ENCODE measurements at places on chromosomes 2 and 18.
A peak's percentile ranks its signal among the peaks of the same experiment; 100 is the strongest.

DNA sequence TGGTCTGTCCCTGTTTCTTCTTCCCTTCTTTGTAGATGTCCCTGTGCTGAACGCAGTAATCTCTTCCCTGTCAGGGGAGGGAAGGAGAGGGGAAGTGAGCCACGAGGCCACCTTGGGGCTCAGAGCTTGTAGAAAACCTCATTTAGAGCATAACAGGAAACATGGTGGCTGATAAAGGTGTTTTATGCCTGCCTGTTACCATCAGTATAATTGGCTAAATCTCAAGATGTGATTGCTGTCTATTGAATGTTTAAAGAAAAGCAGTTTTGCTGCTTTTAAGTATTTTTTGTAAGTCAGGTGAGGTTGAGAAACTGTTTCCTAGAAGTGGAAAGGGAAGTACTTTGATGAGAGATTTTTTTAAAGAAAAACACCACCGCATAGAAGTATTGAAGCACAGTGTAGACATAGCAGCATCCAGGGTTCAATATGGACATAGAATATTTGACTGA is 59.7 kb upstream of the PDK1 start:
- DNase-seq = no peak

GRCh38 chr2:81901017-81901416 is 1596.5 kb upstream of the LRRTM1 start:
- DNase-seq = no peak

GRCh38 chr2:12819721-12820120 is 103.0 kb downstream of the TRIB2 start:
- no peak for DNase-seq

DNA sequence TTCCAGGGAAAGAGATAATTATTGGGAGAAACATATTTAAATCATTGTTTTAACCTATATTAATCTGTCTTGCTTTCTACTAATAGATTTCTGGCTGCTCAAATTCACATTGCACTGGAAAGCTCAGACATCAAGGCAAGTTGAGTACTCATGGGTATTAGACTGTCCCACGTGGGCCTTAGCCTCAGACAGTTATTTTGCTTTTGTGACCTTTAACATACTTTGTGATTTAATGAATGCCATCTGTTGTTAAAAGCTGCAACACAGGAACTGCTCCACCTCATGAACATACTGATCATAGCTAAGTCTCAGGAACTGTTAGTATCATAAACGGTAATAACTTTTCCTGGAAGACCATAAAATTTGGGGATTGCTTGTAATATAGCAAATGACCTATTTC is 2.7 kb upstream of the LCT start:
- no peak for DNase-seq

DNA sequence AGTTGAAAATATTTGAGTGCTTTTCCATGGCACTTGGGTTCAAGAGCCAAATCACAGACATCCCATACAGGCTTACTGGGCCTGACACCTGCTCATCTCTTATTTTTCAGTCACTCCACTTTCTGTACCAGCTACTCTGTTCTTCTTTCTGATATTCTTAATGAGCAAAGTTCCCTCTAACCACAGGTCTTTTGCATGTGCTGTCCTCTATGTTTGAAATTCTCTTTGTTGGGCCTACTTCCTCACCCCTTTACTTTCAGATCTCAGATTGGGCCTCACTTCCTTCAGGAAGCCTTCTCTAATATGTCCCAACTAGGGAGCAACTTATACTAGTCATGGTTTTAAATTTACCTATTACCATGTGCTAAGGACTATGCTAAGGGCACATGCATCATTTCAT is 81.8 kb upstream of the RBMS1 start:
- no peak for DNase-seq

- no peak for DNase-seq
Measured at GRCh38 chr18:70822691-70823090, 533.8 kb downstream of the SOCS6 start.

- no peak for DNase-seq
Measured at GRCh38 chr2:86747711-86748639, 27.9 kb downstream of the RMND5A start.

DNA sequence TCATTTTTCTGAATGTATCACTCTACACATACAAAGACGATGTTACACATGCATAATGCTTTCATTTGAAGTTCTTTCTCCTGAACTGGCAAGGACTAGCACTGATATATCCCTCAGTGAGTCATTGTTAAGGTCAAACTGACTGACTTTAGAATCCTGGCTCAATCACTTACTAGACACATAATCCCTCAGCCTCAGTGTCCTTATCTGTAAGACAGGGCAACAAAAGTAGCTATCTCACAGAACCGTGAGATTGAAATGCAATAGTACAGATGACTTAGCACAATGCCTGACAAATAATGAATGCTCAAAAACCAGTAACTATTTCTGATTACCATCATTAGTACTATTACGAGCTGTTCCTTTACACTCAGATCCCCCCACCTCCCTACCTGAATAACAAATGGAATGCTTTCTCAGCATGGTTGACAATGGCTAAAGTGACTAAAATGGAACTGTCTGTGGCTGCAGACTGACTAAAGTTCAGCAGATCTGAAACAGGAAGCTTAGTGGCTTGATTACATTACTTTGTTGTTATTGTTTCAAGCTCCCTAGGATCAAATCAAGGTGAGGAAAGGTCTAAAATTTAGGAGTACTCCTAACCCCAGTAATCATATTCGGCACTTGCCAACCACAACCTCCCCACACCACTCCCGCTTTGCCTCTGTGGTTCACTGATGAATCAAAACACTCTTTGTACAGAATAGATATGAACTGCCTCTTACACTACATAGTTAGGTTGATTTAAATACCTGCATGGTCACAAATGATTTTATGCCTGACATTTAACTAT is 35.8 kb upstream of the CACNB4 start:
- no peak for DNase-seq

DNA sequence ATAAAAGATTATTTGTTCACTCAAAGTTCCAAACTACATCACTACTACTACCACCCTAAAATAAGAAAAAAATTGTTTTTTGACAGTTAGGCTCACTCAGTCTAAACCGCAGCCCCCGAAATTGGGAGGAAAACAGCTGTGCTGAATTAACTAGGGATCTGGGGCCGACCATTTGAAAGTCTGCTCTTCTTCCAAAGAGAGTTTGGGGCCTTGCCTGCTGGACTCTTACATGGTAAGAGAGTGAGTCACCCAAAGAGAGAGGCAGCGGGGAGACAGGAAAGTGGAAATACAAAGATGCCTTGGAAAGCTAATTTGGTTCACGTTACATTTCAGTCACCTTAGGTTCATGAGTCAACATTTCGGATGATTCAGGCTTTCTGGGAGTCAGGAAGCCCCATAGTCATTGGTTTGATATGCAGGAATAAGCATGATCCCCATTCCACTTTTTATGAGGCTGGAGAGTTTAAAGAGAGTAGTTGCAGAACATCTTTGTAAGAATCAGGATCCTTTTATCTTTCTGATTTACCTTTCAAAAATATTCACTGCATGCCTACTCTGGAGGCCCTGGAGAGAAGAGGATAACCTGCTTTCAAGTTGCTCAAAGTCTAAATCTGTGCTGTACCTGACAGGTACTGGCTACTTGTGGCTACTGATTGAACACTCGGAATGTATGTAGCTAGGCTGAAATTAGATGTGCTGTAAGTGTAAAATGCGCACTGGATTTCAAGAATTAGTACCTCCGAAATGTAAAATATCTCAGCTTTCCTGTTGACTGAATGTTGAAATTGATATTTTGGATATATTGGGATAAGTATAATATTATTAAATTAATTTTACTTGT is 995 bp upstream of the RTN4 start:
- DNase-seq = peak; percentile 11

DNA sequence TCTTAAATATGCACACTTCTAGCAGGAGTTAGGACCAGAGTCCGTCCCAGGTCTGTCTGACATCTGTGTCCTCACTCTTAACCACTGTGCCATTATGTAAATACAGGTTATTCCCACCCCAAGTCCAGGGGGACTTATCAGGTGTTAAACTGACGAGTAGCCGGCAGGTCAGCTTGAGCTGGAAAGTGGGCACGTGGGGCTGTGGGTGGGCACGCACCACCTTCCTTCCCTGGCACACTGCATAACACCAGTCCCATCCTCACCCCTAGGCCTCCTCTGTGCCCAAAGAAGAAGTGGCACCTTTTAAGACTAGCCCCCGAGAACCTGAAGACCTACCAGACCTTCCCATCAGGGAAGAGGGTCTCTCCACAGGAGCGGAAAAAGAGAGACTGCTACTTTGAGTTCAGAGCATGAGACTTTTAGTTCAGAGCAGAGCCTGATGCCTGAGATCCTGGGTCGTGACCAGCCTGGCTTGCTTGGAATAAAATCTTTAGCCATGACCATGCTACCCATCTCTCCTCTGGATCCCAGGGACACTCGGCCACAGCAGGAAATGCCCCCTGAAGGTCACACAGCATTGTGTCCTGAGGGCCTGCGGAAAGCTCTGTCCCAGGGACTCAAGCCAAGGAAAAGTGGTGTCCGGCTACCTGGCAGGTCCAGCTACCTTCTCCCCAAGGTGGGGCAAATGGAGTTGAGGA is 62.0 kb downstream of the CIB4 start:
- no peak for DNase-seq

GRCh38 chr2:134310107-134311079 is 56.5 kb downstream of the MGAT5 start:
- no peak for DNase-seq

DNA sequence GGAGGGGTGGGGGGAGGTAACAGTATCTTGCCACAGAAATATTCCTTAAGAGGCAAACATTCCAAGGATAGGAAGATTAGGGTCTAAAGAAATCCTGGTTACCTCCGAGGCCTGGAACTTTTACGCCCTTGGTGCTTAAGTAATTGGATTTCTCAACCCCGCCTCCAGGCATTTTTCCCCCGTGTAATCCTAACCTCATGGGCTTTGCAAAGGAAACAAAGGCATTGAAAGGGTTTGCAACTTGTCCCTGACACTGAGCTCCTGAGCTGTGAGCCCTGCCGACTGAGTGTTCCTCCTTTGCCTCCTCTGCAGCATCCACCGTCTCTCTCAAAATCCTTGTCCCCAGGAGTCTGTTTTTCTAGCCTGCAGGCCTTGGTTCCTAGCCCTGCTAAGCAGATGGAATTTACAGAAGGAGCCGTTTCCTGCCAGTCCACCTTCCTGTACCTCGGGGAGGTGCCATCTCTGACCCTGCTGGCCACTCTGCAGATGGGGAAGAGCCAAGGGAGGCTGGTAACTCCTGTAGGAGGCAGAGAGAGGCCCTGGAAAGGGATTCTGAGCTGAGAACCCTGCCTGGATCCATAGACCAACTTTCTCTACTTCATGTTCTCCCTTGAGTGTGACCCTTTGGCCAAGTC is 24.2 kb downstream of the TET3 start:
- DNase-seq = no peak

- no peak for DNase-seq
Measured at GRCh38 chr2:218028562-218029348, 26.0 kb upstream of the TNS1 start.

DNA sequence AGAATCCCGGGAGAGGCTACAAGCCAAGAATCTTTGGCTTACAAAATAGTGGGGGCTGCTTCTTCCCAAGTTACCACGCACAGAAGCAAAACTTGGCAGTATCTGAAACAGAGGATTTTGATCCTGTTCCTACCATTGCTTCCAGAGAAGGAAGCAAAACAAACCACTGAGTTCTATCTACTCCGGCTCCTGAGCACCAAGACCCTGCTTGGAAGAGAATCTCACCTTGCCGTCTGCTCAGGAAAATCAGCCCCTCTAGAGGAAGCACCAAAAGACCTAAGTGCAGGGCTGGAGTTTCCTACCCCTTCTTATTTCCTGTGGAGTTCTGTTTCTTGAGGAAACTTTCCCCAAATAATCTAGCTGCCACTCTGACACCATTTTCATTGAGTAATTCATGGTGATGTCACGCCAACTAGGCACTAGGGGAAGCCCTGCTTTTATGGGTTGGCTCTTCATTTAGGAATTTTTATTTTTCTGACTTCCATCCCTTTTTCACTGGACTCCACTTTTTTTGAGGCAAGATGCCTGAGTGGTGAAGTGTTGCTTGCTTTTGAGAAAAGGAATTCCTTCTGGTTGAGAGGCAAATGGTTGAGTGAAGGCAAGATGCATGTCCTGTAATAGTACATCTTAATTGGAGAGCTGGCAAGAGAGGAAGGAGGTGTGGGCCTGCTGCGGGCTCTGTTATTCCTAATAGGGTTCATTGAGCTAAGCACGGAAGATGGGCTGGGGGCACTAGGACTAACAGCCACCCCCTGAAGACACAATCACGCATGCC is 36.8 kb upstream of the EML4 start:
- no peak for DNase-seq

- no peak for DNase-seq
Measured at GRCh38 chr18:32435631-32436500, 34.8 kb downstream of the GAREM1 start.

GRCh38 chr2:165691615-165692014 is 102.4 kb downstream of the GALNT3 start:
- DNase-seq = no peak

GRCh38 chr18:21115519-21116411 is 4.2 kb upstream of the ROCK1 start:
- no peak for DNase-seq

DNA sequence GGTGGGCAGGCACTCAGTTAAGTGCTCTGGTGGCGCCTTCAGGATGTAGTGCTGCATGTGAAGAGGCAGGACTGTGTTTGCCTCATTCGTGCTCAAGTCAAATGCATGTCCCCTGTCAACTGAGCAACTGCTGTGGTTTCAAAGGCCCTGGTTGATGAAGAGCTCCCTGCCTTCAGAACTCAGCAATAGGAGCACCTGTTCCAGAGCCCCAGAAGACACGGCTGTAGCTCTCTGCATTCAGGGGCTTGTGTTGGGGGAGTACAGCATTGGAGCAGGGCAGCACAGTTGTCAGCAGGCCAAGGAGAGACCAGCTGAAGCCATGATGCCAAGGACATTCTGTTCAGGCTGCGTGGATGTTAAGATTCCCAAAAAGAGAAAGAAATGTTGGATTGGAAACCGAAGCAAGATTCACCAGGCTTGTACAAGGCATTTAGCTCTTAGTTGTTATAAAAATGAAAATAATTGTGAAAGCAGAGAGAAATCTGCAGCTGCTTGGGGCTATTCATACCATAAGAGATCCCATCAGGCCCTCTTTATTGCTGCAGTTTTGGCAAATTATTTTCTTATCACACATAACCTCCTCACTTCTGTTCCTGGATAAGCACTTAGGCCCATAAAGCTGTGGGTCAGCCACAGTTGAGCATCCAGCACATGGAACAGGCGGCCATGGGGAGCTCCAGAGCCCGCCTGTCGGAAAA is 252.4 kb upstream of the ZNF521 start:
- DNase-seq = no peak

DNA sequence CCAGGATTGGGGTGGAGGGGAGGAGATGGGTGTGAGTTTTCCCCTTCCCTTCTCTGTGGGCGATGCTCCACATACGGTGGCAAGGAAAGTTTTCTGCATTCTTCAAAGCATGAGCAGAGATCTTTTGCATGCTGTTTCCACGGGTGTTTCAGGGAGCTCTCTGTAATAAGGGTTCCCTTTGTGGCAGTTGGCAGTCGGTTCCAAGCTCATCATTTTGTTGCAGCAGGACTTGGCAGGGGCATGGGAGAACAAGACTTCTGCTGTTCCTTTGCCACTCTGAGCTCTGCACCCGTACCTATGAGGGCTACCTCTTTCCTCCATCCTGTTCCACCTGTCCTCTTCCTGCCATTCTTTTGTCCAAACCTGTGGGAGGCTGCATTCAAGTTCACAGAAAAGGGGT is 71.3 kb upstream of the SPRED2 start:
- no peak for DNase-seq
